ENCODE measurements at places on chromosomes 7 and 10. TPM values are rescaled to one million over a fixed set of nuclear protein-coding genes. Genes with fewer than 3 reads are reported as not detected.

Gene RAPGEF5
- polyA plus RNA-seq, result 1.8 TPM

Gene TMEM140
- 0.10 TPM for polyA plus RNA-seq

Gene DKK1
- 372 TPM for polyA plus RNA-seq

Gene MSMB
- not detected for polyA plus RNA-seq

Gene SERPINE1
- 4,174 TPM for polyA plus RNA-seq

Gene CRYGN
- polyA plus RNA-seq, result not detected

Gene PAPOLB
- not detected for polyA plus RNA-seq

DNA sequence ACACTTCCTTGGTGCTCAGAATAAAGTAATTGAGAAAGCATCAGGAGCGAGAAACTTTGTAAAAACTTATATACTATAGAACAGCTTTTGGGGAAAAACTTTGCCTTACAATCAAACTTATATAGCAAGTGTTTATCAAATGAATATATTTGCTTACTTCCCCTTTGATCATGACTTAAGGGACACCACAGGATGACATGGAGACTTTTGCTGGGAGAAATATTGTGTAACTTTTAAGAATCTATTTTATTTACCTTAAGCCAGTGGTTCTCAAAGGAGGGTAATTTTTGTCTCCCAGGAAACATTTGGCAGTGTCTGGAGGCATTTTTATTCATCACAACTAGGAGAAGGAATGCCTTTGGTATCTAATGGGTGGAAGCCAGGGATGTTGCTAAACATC lies 173.8 kb upstream of the HABP2 start:
- DNase-seq, result no peak

DNA sequence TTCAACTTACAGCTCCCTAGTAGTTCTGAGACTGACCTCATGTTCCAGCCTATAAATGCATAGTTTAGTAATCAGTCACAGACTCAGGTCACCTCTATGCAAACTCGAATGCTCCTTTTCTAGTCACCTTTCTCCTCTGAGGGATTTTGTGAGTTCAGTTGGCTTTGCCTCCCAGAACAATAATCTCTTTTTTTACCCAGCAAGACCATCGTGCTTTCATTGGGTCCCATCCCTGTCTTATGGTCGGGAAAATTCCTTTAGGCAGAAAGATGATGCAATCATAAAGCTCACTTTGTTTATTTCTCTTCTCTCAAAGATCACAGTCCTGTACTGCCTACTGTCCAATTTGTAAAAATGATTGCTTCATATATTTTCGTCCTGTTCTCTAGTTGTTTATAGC lies 38.4 kb downstream of the TWIST1 start:
- DNase-seq, result no peak

GRCh38 chr10:109968953-109969759 lies 38.6 kb upstream of the ADD3 start:
- no peak for DNase-seq

- no peak for DNase-seq
Observed at GRCh38 chr7:112327566-112327965, 121.1 kb downstream of the ZNF277 start.

- no peak for DNase-seq
Observed at GRCh38 chr7:15085366-15085765, 182.8 kb upstream of the DGKB start.

DNA sequence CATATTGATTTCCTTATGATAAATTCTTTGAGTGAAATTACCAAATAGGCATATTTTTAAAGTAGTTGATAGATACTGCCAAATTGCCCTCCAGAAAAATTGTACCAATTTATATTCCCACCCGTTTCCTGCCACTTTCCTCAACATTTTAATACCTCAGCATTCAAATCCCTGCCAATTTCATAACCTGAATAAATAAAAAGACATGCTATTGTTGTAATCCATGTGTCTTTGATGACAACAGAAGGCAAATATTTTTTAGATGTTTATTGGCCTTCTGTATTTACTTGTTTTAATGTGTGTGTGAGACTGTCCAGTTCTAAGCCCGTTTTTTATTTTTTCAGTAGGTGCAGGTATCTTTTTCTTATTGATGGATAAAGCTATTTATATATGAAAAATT lies 71.7 kb downstream of the TEX36 start:
- DNase-seq, result no peak

GRCh38 chr7:31500656-31501055 lies 13.2 kb upstream of the ITPRID1 start:
- DNase-seq, result no peak

Measured in SK-N-SH (cell line).